Brain (organoid and tissue), 16 donors: ENCODE measurements at places on chromosomes 6 and 20.

GRCh38 chr6:152170702-152171667, 363.5 kb downstream of the ESR1 start:
- DNase-seq: no peak

DNA sequence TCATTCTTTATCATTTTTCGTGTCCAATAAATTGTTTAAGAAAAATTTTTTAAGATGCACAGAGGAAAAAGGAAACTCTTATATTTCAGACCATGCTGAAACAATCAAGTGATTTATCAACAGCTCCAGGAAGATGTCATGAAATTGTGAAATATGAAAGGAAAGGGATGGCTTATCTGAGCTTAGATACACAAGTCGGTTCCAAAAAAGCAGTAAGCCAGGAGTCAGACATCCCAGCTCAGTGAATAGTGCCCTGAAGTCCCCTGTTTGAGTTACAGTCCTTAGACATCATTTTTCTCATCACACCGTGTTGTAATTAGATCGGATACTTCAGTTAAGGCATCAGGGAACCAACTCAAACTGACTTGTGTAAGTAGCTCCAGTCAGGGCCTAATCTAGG, 91.0 kb upstream of the SSTR4 start:
- no peak for DNase-seq

- no peak for DNase-seq
Measured at GRCh38 chr6:152975204-152975915, 7.5 kb downstream of the FBXO5 start.

GRCh38 chr6:36662827-36663256, 15.7 kb upstream of the CDKN1A start:
- no peak for DNase-seq

DNA sequence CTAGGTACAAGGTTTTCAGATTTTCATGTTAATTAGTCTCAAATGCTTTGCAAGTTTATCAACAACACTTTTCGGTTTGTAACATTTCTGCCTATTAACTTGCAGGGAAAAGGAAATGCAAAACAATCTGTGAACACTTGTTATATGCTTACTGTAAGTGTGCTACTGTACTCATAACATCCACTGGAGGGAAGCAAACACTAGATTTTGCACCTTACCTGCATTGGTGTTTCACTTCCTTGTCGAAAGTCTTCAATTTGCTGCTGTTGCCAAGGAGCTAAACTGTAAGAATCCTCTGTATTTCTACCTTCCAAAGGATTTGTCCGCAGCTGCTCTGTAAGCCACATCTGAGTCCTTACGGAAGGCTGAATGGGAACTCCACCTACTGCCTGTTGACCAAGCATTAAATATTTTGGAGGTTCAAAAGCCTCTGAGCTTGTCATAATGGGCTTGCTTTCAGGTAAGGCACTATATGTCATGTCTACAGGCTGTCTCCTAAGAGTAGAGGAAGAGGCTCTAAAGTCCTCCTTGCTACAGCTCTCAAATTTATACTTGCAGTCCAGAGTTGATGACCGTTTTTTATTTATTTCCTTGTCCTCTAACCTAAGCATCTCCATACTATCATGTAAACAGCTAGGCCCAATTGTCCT, 17.3 kb downstream of the PLN start:
- DNase-seq: peak; percentile 71

DNA sequence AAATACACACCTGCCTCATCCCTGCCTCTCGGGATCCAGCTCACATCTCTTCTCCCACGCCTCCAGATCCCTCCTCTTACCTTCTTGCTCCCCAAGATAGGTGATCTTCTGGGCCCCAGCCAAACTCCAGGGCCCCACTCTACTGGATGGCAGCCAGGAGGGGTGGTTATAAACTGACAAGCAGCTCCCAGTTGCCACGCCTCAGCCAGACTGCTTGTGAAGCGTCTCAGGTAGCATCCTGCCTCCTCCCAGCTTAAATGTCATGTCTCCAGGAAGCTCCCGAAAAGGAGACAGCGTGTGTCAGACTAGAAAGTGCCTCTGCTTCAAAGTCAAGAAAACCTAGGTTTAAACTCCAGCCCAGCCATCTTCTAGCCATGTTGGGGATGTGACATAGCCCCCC, 114.1 kb downstream of the LRFN2 start:
- no peak for DNase-seq

DNA sequence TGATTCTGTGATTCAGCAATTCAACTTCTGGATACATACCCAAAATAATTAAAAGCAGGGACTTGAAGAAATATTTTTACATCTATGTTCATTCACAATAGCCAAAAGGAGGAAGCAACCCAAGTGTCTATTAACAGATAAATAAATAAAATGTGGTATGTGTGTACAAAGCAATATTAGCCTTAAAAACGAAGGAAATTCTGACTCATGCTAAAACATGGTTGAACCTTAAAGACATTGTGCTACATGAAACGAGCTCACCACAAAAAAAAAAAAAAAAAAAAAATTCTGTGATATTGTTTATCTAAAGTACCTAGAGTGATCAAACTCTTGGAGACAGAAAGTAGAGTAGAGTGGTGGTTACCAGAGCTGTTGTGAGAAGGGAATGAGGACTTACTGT, 54.8 kb upstream of the TFAP2D start:
- no peak for DNase-seq

GRCh38 chr20:8399947-8400346, 267.9 kb downstream of the PLCB1 start:
- peak; percentile 82 for DNase-seq
